ENCODE measurements at places on chromosomes 12 and 14.

DNA sequence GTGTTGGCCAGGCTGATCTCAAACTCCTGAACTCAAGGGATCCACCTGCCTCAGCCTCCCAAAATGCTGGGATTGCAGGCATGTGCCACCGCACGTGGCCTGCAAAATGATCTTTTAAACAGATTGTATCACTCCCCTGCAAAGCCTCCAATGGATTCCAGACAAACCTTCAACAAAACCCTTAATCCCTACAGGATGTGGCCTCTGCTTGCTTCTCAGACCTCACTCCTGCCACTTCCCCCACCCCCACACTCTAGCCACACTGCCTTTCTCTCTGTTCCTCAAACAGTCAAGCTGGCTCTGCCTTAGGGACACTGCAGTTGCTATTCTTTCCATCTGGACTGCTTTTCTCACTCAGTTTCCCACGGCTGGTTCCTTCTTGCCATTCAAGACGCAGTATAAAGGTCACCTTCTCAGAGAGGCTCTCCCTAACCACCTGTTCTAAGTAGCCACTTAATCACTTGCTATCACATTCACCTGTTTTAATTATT lies 47.3 kb upstream of the TMED10 start:
- DNase-seq: no peak

- no peak for DNase-seq
These were observed 166.6 kb upstream of the ATP2B1 start for GRCh38 chr12:89875225-89875624.

DNA sequence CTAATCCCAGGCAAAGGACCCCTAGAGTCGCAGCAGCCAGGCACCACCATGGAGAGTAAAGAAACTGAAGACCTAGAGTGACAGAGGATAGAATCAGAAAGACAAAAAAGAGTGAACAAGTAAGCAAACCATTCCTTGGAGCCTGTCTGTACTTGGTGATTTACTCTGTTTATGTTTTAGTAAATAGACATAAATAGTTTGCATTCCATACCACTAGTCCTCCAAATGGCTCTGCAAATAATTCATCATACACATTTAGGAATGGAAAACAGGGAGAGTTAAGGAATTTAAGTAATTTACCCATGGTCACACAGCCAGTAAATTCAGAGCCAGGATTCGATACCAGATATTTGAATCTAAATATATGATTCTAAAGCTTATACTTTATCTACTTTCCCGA lies 2.8 kb downstream of the OLR1 start:
- no peak for DNase-seq

- no peak for DNase-seq
These were observed 253.0 kb downstream of the KTN1 start for GRCh38 chr14:55832974-55833373.

DNA sequence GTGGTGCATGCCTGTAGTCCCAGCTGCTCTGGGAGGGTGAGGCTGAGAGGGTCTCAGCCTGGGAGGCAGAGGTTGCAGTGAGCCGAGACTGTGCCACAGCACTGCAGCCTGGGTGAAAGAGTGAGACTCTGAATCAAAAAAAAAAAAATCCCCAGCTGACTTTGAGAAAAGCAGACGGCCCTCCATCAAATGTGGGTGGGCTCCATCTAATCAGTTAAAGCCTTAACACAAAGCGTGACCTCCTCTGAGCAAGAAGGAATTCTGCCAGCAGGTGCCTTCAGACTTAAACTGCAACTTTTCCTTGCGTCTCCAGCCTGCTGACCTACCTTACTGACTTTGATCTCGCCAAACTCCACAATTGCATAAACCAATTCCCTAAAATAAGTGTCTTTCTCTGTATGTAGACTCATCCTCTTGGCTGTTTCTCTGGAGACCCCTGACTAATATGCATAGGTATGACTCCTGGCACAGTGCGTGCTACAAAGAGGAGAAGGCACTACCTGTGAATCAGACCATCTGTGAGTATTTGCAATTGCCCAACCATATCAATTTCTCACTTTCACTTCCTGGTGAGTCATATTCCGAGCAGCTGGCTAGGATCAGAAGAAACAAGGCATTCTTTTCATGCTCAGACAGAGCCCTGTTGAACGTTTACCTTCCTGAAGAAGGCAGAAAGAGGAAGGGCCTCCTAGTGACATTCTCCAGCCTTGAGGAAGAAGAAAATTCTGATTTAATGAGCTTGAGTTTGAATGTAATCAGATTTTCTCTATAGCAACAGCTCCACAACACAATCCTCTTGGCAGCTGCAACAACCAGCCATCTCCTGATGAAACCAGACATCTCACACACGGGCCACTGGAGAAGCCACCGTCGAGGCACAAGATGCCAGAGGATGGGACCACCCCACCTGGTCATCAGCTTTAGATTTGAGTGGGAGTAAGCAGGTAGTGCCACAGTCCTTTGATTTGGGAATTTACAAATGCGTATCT lies 54.3 kb downstream of the CLMN start:
- no peak for DNase-seq

GRCh38 chr12:120784804-120785203 lies 59.2 kb downstream of the ACADS start:
- DNase-seq: no peak

GRCh38 chr14:28629328-28630004 lies 137.1 kb upstream of the FOXG1 start:
- no peak for DNase-seq

GRCh38 chr12:26164118-26164517 lies 31.3 kb upstream of the SSPN start:
- no peak for DNase-seq

- DNase-seq: no peak
These were observed 280.6 kb upstream of the PWP1 start for GRCh38 chr12:107404981-107405380.

DNA sequence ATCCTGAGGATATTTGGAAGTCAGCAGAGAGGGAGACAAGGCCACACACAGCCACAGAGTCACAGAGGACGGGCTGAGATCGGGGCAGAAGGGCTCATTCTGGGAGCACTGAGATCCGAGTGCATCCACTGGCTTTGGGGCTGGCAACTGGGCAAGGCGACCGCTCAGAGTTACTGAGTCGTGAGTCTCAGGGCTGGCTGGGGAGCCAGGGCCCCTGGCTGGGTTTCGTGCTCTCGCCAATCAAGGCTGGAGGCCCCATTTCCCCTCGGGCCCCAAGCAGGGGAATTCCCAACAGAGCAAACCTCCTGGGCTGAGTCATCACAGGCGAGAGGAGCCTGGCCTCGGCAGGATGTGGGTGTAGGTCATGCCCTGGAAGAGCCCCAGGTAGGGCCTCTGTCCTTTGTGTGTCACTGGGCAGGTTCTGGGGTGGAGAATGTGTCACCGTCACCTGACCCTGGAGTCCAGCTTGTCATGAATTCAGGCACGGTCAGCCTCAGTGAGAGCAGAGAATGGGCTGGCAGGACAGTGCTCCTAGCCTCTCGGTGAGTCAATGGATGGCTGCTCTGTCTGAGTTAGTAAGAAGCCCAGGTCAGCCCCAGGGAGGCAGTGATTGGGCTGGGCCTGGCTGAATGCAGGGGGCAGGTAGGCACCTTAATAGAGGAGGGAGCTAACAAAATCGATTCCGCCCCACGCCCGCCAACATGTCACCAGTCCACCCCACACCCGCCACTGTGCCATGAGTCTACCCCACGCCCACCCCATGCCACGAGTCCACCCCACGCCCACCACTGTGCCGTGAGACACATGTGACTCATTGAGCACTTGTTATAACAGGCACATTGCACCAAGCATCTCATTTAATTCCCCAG lies 16.9 kb downstream of the ASB2 start:
- DNase-seq: peak; percentile 77

DNA sequence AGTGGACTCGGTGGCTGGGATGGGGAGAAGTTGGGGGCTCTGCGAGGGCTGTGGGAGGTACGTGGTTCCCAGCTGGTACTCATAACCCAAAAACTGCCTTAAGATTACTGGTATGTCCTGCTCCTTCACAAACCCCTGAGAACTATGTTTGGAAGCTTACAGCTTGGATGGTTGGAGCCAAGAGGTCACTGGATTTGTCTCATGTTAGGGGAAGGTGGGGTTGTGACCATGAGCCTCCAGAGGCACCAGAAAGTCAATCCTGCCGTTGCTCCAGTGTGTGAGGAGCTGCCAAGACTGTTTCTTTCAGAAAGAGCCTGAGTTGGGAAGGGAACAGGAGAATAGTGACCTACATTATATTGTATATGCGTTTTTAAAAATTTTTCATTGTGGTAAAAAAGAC lies 33.5 kb downstream of the TEAD4 start:
- DNase-seq: no peak

GRCh38 chr12:59587710-59588109 lies 8.1 kb upstream of the SLC16A7 start:
- DNase-seq: no peak

All from activated CD4-positive, alpha-beta T cell treated with anti-CD3 and anti-CD28 coated beads, Interleukin-2, amount 50 U/mL, for 24 hours (primary cell).